GM04504 (cell line): ENCODE measurements at places on chromosomes 3 and 15.

- no peak for DNase-seq
These were observed 648.3 kb upstream of the CFAP20DC start for GRCh38 chr3:59698091-59698490.

- DNase-seq = no peak
These were observed 6.9 kb downstream of the PLXND1 start for GRCh38 chr3:129599607-129600006.

- no peak for DNase-seq
These were observed 48.6 kb upstream of the MAGEF1 start for GRCh38 chr3:184760337-184761074.

- DNase-seq = no peak
These were observed 1515.0 kb downstream of the OTOL1 start for GRCh38 chr3:163011596-163011995.

GRCh38 chr3:119933207-119933606, 151.3 kb downstream of the NR1I2 start:
- no peak for DNase-seq
